ENCODE measurements at places on chromosomes 1 and 21.
A peak's percentile ranks its signal among the peaks of the same experiment; 100 is the strongest.

DNA sequence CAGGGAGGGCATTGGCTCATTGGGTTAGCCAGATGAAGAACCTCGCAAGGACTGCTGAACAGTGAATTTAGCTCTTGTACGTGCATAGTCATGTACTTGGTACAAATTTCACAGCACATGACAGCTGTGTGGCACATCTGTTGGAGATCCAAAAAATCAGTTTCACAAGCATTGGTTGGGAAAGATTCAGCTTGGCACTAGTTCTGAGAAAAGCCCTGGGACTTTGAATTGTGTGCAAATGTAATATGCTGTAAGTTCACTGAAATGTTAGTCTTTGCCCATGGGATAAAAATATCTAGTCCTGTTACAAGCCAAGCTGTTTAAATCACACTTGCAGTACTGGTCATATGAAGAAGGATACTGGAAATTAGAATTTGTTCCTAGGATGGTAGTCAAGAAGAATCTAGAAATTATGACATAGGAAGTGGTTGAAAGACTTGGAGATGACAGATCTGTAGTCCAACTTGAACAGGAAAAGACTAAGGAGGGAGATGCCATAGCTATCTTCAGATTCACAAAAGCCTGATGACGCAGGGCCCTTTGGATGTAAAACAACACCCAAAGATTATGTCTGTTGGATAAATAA is 19.2 kb downstream of the LAMC2 start:
- DNase-seq: no peak

DNA sequence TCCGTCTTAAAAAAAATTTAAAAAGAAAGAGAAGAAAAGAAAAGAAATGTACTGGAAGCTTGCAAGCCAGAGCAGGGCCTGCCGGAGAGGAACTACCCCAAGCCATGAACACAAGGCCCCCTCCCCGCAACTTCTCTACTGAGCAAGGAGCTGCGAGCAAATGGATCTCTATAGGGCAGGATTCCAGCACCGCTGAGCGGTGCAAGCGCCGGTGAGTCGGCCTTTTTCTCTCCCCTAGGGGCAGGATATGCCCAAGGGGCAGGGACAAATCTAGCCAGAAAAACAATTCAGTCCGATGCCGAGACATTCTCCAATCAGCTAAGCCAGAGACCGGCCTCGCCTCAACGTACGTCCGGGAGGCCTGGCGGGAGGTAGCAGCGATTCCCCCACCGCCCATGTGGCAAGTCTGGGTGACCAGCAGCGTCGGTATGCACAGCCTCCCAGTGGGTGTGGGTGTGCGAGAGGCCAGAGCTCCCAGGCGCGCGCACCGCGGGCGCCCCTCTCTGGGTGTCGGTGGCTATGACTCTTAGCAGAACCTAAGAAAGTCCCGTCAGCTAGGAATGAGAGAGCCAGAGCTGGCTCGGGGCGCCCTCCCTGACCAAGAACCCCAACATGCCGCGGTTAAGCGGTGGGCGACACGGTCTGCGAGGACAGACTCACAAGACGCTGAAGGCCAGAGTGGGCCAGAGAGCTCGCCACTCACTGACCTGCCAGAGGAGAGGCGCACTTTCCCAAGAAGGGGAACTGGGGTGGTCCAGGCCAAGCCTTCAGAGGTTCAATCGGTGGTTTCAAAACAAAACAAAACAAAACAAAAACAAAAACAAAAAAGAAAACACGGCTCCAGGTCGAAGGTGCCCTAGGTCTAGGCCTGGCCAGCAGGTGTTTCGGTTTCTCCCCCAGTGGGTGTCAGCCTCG is 1.9 kb downstream of the CSMD2 start:
- DNase-seq: peak; percentile 75

DNA sequence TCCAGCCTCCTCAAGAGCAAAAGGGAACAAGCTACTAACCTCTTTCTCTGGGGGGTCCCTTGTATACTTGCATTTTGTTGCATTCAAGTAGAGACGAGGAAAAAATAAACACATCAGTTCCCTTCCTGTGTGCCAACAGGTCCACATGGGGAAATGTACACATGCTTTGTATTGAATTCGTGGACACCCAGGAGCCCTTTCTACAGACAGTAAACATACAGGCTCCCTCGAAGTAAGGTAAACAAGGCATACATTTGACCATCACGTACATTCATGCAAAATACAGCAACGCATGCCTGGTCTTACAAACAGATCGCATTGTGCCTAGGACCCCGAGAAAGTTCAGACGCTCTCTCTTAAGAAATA is 1.1 kb downstream of the KCND3 start:
- no peak for DNase-seq

- no peak for DNase-seq
Observed at GRCh38 chr1:77276941-77277340, 4.9 kb upstream of the AK5 start.

DNA sequence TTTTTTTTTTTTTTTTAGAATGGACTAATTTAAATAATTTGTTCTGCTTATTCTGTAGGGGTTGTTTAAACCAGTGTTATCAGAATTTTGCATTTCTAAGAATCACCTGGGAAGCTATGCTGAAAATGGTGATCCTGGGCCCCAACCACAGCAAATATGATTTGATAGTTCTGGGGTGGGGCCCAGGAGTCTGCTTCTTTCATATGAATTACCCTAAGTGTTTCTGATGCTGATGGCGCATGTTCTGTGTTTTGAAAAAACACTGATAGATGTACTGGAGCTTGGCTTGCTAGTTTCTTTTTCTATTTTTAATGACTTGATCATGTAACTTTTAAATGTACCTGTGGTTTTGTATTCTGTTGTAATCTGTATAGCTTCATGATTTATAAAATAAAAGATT is 89.3 kb downstream of the CDC14A start:
- DNase-seq: no peak

DNA sequence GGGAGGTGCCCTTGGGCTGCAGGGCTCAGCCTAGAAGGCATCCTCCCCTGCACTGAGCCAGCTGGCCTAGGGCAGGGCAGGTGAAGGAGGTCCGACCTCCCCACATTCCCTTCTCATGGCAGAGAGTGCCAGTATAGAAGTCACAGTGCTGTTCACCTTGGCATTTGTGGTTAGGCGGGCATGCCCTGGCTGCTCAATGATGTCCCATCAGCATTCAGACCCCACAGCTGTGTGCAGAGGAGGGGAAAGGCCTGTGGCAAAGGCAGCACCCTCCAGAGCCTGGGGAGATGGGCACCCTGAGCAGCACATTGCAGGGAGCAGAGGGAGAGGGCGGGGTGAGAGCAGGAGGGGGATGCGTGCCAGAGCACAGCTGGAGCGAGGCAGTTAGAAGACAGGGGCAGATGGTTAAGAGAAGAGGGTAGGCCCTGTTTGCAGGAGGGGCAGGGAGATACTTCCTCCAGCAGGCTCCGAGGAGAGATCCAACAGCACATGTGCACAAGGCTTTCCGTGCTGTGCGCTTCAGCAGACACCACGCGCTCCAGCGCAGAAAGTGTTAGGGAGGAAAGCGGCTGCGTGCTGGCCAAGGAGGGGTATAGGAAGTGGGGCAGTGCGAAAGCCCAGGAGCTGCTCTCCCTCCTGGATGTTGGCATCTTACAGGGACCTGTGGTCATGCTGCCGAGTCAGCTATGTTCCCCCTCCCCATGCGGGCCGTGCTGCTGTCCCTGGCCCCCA is 43.7 kb upstream of the COL6A1 start:
- no peak for DNase-seq

DNA sequence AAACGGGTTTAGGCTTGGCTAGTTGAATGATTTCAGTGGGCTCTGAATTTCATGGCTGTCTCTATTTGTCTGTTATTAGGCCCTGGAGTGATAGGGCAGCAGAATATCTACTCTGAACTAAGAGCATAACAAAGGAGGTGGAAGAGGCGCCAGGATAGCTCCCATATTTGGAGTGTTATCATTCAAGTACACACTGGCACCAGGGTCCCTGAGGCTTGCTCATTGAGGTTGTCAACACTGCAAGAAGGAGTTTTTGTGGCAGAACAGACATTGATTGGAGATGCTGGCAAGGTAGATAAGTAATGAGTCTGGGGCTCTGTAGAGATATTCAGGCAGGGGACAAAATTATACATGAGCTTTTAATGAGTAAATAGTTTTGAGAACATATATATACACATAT is 1748.4 kb downstream of the MRPL39 start:
- DNase-seq: no peak

DNA sequence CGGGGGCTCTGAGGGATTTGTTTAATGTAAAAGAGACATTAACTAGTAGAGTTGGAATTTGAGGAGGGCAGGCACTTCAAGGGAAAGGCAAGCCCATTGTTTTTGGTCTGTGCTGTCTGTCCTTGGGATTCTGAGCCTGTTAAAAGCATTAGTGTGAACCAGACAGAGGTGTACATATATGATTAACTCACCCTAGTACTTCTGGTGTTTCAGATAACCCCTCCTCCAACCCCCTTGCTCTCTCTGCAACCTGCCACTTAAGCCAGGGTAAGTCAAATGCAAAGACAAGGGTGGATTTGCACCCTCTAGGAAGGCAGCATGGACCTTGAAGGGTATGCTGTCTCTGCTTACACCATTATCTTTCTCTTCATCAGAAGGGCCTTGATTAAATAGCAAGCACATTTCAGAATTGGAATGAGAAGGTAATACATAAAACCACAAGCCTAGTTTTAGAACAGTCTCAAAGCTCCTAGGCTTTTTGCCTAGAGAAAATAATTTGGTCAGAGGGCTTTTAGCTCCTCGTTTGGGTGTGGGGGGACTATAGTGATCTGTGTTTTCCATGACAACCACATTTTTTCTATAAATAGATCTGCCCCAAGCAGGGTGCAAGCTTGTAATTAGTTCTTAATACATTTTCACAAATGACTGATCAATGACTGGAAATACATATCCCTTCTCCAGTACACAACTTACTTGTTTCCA is 120.7 kb upstream of the SGIP1 start:
- no peak for DNase-seq

DNA sequence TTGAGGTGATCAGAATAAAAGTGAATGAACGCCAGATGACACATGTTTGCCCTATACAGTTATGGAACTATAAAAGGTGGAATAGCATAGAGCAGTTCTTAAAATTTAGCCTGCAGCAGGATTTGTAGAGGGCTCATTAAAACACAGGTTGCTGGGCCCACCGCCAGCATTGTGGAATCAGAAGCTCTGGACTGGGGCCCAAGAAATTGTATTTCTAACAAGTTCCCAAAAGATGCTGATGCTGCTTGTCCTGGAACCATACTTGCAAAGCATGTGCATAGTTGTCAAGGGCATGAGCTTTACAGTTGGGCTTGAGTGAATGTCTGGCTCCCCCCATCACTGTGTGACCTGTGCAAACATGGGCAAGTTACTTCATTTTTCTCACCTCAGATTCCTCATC is 37.5 kb upstream of the LRRC53 start:
- no peak for DNase-seq

GRCh38 chr1:244413736-244414135 is 38.0 kb downstream of the ADSS2 start:
- DNase-seq: no peak

DNA sequence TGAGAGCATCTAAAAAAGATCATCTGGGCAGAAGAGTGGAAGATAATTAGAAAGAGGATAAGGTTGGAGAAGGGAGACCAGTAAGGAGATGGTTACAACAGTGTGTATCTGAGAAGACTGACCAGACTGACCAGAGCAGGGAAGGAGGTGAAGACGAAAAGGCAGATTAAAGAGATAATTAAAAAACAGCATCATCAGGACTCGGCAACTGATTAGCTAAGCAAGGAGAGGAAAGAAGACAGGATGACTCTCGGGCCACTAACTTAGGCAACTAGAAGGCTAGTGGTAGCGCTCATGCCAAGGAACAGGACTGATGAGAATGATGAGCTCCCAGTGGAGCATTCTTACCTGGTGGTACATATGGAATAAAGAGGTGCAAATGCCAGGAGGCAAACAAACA is 3.9 kb downstream of the RBM34 start:
- no peak for DNase-seq

DNA sequence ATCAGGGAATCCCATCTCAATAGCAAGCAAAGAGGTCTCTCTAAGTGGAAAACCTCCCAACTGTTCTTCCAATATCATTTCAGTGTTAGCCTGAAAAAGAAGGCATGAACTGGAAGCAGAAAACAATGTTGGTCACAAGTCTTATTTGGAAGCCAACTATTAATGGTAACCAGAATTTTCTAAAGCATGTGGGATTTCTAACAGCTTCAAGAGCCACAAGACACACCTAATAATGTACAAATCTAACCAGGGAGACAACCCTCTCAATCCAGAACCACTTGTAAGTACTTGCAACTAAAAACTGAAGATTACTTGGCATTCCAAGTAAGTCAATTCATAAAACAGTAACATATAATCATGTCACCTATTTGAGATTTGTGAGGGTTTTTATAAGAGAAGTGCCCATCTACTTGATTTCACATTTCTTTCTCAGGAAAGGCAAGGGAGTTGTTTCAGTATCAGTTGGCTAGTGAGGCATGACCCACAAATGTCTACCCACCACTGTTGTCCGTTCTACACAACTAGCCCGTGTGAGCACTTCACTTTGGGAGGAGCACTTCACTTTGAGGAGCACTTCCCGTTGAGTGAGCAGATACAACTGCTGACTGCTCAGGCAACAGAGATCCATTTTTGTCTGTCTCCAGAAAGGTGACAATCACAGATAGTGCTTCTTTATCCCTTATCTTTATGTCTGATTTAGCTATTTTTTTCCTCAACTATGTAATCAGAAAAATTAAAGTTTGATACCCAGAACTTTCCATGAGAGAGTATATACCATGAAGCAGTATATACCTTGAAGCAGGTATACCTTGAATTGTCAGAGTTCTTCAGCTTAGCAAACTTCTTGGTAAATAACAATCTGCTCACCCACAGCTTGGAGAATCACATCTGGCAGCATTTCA is 11.1 kb downstream of the STX6 start:
- no peak for DNase-seq

DNA sequence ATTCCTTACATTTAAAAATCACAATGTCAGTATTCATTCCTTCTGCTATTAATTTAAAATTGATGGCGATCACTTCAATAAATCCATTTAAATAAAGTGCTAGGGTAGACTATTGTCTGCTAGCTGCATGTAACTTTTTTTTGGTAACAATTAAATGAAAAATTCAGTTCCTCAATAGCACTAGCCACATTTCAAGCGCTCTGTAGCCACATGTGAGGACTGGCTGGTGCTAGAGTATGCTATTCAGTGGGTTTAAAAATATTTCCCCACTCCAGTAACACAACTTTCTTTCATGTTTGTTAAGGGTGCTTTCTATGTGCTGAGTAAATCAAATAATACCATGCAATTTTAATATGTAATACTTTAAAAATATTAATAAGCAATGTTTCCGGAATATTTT is 108.2 kb downstream of the LTN1 start:
- no peak for DNase-seq

GRCh38 chr1:224087286-224087794 is 26.6 kb upstream of the FBXO28 start:
- DNase-seq: no peak

DNA sequence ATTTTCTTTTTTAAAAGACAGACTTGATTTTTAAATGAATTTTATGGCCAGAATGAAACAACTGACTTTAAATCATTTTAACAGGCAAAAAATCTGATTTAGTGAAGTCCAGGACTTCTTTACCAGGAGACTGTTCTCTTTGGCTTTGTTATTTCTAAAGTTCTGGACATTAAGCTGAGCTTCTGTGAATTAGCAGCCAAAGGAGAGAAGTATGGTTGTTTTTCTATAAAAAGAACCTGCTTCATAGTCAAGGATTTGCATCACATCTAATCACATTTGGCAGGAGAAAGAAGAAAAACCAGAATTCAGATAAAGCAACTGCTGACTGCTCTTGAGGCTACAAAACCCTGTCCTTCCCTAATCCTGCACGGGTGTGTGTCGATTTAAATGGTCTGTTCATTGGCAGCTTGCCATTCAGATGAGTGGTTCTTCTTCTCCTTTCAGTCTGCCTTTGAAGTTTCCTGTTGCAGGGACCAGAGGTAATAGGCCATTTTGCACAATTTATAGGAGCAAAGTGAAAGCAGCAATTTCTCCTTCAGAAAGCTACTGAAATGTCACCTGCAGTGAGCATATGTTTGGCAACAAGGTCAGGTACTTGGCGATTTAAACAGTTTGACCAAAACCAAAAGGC is 215.4 kb downstream of the OLFM3 start:
- DNase-seq: no peak
